ENCODE measurements at places on chromosomes 3 and 15.

DNA sequence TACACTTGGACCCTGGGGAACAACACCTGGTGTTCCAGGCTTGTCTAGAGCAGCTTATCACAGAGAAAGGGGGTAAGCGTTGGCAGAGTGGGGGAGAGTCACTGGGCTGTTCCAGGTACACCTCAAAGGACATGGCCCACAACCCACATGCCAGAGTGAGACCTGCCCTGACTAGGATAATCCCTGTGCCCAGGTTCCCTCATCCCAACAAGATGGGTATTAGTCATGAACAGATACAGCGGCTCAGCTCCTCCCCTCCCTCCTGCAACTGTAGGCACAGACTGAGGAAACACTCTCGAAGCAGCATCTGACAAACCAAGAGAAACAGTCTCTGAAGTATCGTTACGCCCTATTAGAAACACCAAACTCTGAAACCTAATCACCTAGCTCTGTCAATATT is 32.1 kb upstream of the RPS17 start:
- no peak for DNase-seq

DNA sequence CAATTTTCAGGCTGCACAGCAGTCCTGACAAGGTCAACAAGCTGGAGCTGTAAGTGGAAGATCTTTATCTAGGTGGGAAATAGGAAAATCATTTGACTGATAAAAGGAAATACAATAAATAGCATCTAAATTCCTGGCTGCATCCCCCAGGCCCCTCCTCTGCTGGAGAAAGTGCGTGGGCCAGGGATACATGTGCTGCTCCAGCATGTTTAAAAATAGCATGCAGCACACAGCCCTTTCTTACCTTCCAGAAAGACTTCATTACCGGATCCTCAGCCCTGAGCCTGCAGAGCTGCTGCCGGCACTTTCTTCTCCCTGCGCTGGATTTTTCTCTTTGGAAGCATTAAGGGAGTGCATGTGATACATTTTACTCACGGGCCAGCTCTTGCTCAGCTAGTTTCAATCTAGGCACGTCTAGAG is 77.3 kb downstream of the HMG20A start:
- no peak for DNase-seq

DNA sequence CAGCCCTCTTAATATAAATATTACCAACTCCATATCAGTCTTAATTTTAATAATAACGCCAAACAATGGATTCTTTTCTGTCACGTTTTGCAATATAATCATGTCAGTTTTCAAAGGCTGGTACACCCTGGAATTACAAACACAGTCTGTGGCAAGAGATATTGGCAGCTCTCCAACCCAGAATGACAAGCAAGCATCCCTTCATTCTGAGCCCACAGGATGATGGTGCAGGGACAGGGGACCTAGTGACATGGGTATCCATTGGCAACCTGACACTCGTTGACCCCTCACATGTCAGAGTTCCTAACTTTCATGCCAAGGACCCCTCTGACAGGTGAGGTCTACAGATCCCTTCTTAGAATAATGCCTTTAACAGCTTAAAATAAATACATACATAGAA is 154.5 kb upstream of the TSC22D2 start:
- no peak for DNase-seq

DNA sequence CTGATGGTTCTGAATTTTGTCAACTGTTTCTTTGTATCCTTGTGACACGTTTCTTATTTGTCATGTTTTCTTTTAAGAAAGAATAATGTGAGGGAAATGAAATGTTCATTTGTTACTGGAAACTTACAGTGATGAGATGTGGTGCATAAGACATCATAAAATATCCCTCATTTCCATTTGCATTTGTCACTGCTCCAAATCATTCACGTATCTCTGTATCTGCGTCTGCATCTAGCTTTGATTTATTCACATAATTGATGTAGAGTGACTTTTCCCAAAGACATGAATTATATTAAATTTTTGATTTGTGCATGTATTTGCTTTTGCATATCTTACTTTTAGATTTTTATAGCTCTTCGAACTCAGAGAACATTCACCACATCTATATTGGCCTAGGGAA is 66.8 kb downstream of the CHL1 start:
- no peak for DNase-seq

GRCh38 chr15:42137461-42138261 is 18.8 kb downstream of the PLA2G4F start:
- no peak for DNase-seq

DNA sequence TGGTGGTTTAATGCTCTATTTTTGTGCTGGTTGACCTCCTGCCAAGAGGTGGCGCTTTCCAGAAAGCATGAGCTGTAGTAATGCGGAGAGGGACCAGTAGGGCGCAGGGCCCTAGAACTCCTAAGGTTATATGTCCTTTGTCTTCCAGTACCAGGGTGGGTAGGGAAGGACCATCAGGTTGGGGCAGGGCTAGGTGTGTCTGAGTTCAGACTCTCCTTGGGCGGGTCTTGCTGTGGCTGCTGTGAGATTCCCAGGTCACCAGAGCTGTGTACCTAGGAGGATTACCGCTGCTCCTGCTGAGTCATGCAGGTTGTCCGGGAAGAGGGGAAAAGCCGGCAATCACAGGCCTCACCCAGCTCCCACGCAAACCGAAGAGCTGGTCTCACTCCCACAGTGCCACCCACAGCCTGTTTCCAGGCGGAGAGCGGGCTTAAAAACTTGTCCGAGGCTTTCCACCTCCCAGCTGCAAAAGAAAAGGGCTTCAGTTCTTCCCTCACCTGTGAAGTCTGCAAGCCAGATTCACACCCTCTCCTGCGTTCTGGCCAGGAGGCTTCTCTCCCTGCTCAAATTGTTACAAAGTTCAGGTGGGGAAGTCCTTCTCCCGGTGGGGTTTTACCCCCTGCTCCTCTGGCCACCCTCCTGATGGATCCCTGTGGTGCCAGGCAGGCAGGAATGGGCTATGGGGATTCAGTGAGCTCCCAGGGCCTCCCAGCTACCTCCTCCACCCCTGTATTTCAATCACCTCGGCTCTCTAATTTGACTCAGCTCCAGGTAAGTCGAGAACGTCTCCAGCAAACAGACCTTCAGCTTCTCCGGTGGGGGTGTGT is 37.7 kb upstream of the BCHE start:
- DNase-seq, result no peak

- DNase-seq, result no peak
Observed at GRCh38 chr3:173938159-173938558, 540.6 kb downstream of the NLGN1 start.

GRCh38 chr3:1190569-1190968 is 97.7 kb downstream of the CNTN6 start:
- no peak for DNase-seq

DNA sequence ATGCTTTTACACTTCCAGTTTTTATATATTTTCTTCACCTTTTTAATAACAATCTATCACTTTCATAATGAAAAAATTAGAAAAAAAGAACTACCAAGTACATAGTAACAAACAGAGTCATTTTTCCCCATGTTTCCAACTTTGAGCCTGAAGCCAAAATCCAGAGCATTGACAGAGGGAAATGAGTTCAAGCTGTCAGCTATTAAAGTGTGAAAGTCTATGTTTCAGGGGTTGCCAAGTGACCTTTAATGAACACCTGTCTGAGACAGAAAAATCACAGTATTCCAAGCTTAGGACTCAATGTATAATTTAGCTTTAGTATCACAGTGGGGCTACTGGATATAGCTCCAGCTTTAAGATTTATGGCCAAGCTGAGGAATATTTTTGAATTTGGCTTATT is 128.3 kb upstream of the GADL1 start:
- DNase-seq, result no peak

DNA sequence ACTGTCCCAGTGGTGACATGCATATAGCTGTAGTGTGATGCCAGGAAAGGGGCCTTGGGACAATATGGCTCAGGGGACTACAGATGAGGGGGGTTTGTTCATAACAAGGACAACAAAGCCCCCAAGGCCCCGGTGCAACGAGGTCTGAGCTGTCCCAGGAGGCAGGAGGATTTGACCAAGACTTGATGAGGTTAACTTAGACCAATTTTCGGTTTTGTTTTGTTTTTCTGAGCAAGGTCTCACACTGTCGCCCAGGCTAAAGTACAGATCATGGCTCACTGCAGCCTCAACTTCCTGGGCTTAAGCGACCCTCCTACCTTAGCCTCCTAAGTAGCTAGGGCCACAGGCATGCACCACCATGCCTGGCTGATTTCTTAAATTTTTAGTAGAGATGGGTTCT is 23.8 kb downstream of the EFCAB12 start:
- DNase-seq, result no peak

DNA sequence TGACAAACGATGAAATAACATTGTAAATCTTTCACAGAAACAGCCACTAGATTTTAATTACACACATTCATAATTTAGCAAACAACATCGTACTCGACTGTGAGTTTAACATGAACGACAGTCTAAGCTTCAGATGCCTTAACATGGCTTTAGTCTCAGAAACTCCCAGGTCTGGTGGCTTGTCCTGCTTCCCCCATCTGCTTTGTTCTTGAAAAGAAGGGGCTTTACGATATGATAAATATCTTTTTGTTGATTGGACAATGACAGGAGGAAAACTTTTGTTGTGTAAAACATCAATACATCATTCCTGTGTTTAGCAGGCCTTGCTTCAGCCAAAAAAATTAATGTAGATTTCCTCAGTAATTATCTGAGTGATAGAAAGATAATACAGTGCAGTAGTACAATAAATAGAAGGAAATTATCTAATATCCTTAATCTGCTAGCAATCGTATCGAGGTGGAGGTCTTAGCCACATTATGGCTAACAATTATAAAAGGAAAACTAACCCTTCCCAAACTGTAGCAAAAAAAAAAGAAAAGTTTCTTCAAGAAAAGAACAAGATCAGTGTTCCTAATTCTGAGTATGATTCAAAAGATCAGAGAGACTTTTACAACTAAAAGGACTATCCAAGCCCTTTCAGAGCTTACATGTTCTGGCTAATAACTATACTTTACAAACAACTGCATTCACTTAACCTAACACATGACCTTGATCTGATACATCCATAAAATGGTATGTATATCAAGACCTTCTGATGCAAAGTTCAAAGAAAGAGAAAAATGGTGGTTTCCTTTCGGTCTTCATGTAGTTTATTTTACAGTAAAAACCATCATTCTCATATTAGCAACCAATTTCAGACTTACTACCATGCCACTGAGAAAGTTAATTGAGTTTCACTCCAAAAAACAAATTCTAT is 535.7 kb downstream of the FOXP1 start:
- DNase-seq, result no peak

DNA sequence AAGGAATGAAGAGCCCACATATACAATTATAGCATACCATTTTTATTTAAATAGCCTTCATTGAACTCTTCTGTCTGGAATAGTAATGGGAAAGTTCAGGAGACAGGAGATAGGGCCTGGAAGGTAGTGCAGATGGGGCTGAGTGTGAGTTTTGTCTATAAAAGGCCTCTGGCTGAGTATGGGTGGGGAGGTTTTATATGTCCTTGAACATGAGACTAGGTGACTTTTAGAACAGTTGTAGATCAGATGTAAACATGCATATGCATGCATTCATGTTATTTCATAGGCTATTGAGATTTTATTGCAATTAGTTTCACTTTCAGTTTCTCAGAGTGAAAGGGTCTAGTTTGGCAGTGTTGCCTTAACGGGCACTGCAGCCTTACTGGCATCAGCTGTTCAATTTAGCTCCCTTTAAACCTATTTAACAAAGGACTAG is 27.1 kb downstream of the CGGBP1 start:
- no peak for DNase-seq

DNA sequence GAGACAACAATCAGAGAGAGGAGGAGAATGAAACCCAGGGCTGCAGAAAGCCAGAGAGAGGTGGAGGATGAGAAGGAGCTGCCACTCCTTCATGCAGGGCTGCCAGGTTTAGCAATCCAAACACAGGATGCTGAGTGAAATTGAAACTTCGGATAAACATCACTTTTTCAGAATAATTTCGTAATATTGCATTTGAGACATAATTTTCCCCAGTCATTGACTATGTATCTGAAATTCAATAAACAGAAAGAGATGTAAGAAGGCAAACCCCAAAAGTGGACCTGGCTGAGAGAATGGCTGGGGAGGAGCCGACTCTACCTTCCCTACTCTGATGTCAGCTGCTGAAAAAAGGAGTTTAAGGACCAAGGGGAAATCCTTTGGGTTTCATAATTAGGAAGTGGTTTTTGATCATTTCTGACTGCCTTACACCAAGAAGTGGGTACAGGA is 33.8 kb downstream of the SLC9A9 start:
- no peak for DNase-seq

- DNase-seq, result no peak
Observed at GRCh38 chr3:109743981-109744380, 406.6 kb upstream of the DPPA4 start.

DNA sequence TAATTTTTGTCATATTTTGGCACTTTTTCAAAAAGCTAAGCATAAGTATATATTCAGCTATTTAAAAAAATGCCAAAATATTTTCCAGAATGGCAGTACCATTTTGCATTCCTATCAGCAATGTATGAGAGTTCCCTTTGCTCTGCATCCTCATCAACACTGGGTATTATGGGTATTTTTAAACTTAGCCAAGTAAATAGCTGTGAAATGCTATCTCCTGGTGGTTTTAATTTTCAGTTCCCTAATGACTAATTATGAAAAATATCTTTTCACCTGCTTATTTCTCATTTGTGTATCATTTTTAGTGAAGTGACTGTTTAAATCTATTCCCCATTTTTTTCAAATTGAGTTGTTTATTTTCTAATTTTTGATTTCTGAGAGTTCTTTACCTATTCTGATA is 199.7 kb upstream of the NECTIN3 start:
- DNase-seq, result no peak

- no peak for DNase-seq
Observed at GRCh38 chr3:195160908-195161434, 110.0 kb downstream of the XXYLT1 start.

GRCh38 chr3:35262406-35262805 is 376.9 kb upstream of the ARPP21 start:
- DNase-seq, result no peak

GRCh38 chr3:131239267-131239666 is 142.3 kb upstream of the NUDT16 start:
- DNase-seq, result no peak

GRCh38 chr15:88331291-88331690 is 74.8 kb upstream of the NTRK3 start:
- DNase-seq, result peak; percentile 63

DNA sequence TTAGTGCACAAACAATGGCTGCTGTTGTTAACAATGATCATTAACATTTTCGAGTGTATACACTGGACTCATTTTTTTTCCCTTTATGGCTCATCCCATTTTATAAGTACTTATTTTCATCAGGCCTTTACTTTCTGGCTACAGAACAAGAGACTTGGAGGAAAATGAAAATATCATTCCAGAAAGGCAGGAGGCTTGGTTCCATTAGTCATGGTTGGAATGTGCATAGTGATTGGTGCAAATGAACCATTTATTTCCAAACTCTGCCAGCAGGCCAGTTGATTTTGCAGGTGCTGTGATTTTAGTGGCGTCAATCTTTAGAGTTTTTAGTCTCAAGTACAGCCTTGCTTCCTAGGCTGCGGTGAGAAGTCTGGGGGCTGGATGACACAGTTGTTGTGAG is 151.8 kb downstream of the ITPR1 start:
- no peak for DNase-seq

- no peak for DNase-seq
Observed at GRCh38 chr3:55313666-55314065, 173.4 kb downstream of the WNT5A start.

GRCh38 chr3:22364851-22365250 is 613.8 kb upstream of the ZNF385D start:
- no peak for DNase-seq

Data from stimulated activated CD4-positive, alpha-beta T cell treated with anti-CD3 and anti-CD28 coated beads, Interleukin-4, amount 100 ng/mL, for 48 hours (primary cell).